Activated CD8-positive, alpha-beta memory T cell treated with anti-CD3 and anti-CD28 coated beads for 48 hours (primary cell): ENCODE measurements at places on chromosomes 6 and 20.

- DNase-seq = no peak
Observed at GRCh38 chr6:45163952-45164766, 164.0 kb upstream of the RUNX2 start.

- no peak for DNase-seq
Observed at GRCh38 chr6:43009124-43009523, 4.6 kb downstream of the MEA1 start.

- no peak for DNase-seq
Observed at GRCh38 chr6:155333414-155333813, 19.1 kb upstream of the TFB1M start.

- DNase-seq = no peak
Observed at GRCh38 chr6:10999994-11000393, 44.1 kb downstream of the ELOVL2 start.

GRCh38 chr6:53359843-53360092, 11.0 kb upstream of the ELOVL5 start:
- DNase-seq = no peak

DNA sequence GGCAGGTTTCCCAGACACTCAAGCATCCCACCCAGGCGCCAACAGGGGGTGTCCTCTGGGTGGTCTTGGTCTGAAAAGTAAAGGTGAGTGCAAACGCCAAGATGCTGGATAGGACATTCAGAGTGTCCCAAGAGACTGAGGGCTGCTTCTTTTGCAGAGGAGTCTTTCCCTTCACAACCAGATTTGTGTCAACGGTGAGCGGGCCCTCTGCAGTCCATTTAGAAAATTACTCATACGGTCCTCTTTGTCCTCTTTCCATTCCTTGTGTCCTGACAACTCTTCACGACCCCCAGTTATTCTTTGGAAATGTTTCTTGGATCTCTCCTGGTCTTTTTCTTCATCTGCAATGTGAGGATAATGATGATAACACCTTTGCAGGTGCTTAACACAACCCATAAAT, 257.8 kb downstream of the CDC5L start:
- no peak for DNase-seq

DNA sequence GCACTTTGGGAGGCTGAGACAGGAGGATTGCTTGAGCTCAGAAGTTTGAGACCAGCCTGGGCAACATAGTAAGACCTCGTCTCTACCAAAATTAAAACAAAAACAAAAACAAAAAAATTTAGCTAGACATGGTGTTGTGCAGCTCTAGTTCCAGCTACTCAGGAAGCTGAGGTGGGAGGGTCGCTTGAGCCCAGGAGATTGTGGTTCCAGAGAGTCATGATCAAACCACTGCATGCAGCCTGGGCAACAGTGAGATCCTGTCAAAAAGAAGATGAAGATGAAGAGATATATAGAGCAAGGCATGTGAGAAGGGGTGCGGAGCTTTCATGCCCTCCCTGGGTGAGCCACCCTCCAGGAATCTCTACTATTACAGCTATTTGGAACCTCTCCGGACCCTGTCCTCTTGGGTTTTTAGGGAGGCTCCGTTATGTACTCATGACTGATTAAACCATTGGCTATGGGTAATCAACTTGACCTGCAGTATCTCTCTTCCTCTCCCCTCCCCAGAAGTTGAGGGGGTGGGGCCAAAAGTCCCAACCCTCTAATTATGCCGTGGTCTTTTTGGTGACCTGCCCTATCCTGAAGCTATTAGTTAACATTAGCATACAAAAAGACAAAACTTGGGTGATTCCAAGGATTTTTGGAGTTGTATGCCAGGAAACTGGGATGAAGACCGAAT, 9.0 kb downstream of the POLH start:
- DNase-seq = no peak

DNA sequence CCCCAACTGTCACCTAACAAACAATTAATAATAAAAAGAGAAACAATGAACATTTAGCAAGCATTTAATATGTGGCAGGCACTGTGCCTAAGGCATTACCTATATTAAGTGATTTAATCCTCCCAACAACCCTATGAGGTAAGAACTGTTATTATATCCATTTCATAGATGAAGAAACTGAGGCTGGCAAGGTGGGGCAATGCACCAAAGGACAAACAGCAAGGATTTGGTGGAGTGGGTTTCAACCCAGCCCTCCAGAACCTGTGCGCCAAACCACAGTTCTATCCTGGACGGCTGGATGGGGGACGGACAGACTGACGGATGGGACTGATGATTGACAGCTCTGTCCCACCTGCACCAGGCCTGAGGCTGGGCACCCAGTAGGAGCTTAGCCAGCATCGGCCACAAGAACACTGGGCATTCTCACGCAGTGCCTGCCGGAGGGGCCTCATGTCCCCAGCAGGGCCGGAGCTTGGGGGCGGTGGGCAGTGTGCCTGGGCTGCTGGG, 24.6 kb downstream of the NOL4L start:
- DNase-seq = no peak

GRCh38 chr20:59820204-59821041, 113.0 kb downstream of the SYCP2 start:
- no peak for DNase-seq

- DNase-seq = no peak
Observed at GRCh38 chr20:14012671-14013070, 17.4 kb downstream of the MACROD2 start.

DNA sequence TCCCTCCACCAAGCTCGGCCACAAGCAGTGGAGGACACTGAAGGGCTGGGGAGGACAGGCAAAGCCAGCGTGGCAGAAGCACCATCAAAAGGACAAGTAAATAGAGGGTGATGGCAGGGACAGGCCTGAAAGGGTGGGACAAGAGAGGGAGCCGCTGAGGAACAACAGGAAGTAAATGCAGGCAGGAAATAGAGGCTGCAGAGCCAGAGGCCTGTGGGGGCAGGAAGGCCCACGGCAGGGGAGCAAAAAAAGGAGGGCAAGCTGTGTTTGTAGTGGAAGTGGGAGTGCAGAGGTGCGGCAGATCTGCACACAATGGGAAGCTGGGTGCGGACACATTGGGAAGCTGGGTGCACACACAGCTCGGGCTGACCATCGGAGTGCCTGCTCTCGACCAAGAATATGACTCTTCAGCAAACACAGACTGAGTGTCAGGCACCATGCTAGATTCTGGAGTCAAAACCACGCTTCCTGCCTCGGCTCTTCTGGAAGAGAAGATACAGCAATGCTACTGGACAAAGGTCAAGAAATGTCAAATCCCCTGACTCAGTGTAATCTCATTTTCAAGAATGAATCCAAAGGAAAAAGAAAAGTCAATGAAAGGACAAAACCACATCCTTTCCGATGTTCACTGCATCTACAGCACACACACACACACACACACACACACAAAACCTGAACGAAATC, 40.4 kb upstream of the RAB22A start:
- DNase-seq = no peak

DNA sequence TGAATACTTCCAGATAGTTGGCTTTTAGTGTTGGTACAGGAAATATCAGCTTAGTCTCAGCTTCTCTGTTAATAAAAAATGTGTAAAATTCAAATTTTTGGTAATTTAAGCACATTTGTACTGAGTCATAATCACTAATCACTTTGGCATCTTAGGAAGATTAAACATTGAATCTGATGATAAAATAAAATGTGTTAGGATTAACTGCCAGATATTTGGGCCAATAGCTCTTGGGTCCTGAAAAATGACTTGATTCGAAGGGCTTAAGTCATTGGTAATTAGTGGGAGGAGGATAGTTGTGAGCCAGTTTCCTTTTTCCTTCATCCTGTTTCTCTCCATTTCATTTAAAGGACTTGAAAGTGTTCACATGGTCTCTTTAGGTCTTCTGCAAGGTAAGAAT, 426.1 kb downstream of the RFPL4B start:
- DNase-seq = no peak

DNA sequence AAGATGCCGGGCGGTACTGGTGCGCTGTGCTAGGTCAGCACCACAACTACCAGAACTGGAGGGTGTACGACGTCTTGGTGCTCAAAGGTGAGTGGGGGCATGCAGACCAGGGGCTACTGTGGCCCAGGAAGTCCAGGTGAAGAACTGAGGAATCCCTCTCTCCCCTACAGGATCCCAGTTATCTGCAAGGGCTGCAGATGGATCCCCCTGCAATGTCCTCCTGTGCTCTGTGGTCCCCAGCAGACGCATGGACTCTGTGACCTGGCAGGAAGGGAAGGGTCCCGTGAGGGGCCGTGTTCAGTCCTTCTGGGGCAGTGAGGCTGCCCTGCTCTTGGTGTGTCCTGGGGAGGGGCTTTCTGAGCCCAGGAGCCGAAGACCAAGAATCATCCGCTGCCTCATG, 1.0 kb downstream of the LY6G6F start:
- no peak for DNase-seq

DNA sequence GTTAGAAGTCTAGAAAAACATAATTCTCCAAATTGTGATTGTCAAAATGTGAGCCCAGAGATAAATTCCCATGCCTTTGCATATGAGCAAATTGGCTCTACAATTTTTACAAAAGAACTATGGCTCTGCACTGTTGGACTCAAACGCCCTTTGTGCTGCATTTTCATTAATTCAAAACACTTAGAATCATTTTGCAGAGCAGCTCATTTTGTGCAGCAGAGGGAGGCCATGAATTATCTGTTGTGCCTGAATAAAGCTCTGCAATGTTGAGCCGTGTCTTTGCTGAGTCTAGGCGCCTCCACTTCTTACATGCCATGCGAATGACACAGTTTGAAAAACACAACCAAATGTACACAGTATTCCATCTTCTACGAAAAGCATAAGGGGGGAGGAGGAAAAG, 230.2 kb downstream of the PRKN start:
- DNase-seq = no peak

GRCh38 chr6:112486454-112486853, 139.3 kb downstream of the RFPL4B start:
- DNase-seq = no peak

GRCh38 chr20:39248171-39248861, 286.2 kb downstream of the DHX35 start:
- no peak for DNase-seq

DNA sequence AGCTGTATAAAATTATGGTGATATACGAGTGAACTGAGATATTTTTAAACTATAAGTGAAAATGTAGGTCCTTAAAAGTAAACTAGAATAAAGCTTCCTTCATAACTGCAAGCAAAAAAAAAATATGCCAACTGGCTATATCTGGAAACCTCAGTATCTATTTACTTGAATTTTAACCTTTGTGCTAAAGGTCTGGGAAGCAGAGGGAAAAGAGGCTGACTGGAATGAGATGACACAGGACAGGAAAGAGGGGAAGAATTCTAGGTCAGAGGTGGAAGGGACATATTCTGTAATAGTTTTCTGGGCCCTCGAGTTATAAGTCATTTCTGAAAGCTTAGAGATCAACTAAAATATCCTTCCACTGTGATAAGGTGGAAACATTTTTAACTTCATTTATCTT, 46.8 kb downstream of the AIG1 start:
- DNase-seq = no peak

GRCh38 chr6:106204961-106205360, 118.8 kb downstream of the PRDM1 start:
- no peak for DNase-seq

- DNase-seq = no peak
Observed at GRCh38 chr6:16134430-16134829, 5.5 kb downstream of the MYLIP start.

DNA sequence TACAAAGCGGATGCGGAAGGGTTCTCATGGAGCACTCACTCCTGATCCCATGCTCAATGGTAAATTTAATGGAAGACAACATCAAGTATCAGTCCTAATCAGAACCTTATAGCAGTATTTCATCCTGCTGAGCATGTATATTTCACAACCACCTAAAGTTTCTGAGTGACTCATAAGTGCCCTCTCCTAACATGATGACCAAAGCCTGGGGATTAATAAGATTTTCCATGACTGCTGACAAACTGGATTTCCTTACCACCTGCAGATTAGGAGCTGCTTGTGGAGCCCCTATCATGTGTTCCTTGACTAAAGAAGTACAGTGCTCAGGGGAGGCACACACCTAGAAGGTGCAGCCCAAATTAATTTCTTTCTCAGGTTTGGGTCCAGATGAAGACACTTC, 112.8 kb downstream of the INSM1 start:
- DNase-seq = no peak

GRCh38 chr20:22447447-22447778, 137.0 kb downstream of the FOXA2 start:
- no peak for DNase-seq

DNA sequence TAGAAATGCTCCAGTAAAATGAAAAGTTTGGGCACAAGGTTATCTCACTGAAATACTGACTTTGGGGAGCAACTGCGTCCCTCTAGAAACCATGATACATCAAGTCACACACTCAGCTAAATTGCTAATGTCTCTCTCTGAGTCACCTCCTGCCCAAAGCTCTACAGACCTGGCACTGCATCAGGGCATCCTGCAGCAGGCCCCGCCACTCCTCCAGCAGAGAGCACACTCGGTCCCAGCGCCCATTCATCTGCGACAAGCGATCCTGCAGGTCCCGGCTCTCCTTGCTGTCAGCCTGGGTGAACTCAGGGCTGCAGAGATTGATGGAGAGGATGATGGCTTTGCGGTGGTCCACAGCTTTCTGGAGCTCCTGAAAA, 329.0 kb downstream of the ESR1 start:
- no peak for DNase-seq

- no peak for DNase-seq
Observed at GRCh38 chr6:123619156-123619555, 17.6 kb downstream of the TRDN start.

DNA sequence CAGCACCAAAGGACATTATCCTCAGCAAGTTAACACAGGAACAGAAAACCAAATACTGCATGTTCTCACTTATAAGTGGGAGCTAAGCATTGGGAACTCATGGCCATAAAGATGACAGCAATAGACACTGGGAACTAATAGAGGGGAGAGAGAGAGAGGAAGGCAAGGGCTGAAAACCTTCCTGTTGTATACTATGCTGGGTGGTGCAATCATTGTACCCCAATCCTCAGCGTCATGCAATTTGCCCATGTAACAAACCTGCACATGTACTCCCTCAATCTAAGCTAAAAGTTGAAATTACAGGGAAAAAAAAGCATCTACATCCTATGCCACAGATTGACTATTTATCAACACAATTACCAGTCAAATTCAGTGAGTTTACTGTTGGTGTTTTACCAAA, 20.0 kb upstream of the VNN1 start:
- no peak for DNase-seq

- DNase-seq = no peak
Observed at GRCh38 chr6:91435630-91436029, 848.8 kb upstream of the MAP3K7 start.
